ENCODE measurements at places on chromosomes 4 and X.

GRCh38 chrX:17226736-17227135 lies 148.3 kb upstream of the NHS start:
- DNase-seq: no peak

- DNase-seq: no peak
These were observed 1.9 kb downstream of the SMAD1 start for GRCh38 chr4:145483514-145483913.

- DNase-seq: no peak
These were observed 18.5 kb downstream of the CNOT6L start for GRCh38 chr4:77800483-77801259.

GRCh38 chrX:47030339-47030738 lies 47.9 kb upstream of the RGN start:
- DNase-seq: no peak

GRCh38 chr4:82287720-82288119 lies 86.1 kb downstream of the HNRNPD start:
- DNase-seq: no peak

- no peak for DNase-seq
These were observed 64.5 kb downstream of the DKK2 start for GRCh38 chr4:106971636-106972035.

DNA sequence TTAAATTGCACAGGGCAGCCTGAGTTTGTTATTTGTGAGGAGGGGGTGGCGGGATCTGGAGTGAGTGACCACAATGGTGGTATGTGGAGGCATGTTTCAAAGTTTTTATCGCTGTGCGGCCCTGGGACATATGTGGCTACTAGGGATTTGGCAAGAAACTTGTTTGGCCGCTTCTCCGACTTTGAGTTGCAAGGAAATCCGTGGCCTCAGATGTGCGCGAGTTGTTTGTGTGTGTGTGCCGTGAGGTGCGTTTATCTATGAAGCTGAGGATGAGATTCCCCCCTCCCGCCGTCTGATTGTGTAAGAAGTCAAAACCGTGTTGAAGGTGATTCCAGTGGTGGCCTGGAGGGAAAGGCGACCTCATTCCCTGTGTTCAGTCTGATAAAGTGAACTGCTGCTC lies 1.4 kb downstream of the JADE3 start:
- DNase-seq: no peak

DNA sequence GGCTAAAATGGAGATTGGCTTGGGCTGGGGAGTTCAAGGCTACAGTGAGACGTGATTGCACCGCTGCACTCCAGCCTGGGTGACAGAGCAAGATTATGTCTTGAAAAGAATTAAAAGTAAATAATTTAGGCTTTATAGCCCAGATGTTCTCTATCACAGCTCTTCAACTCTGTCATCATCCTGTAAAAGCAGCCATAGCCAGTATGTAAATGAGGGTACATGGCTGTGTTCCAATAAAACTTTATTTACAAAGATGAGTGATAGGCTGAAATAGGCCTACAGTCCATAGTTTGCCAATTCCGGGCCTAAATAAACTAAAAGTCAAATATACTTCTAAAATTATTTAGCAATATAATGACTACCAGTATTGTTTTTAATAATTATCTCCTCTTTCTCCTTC lies 9.2 kb downstream of the RRH start:
- no peak for DNase-seq

DNA sequence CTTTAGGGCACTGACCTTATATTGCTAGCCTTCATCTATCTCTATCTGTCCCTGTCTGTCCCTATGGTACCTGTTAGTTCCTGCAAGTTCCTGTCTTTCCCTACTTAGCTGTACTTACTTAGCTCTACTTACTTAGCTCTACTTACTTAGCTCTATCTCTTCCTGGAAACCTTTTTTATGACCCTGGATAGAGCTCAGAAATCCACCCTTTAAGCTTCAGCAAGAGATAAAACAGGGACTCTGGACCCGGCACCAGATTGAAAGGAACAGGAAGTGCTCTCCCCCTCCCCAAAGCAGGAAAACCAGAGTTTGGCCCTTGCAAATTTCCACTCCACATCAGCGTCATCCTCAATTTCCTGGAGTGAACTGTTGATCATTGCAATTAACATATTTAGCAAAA lies 12.3 kb upstream of the IL9R start:
- no peak for DNase-seq

DNA sequence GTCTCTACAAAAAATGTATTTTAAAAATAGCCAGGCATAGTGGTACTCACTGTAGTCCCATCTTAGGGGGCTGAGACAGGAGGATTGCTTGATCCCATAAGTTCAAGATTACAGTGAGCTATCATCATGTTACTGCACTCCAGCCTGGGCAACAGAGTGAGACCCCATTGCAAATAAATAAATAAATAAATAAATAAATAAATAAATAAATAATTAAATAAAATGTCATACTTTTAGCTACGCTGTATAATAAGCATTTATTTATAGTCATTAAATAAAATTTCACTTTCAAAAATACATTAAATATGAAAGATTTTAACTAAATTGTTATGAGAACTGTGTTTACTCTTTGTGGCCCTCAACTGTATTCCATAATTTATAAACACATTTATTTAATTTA lies 1124.2 kb downstream of the PCDH7 start:
- DNase-seq: no peak

DNA sequence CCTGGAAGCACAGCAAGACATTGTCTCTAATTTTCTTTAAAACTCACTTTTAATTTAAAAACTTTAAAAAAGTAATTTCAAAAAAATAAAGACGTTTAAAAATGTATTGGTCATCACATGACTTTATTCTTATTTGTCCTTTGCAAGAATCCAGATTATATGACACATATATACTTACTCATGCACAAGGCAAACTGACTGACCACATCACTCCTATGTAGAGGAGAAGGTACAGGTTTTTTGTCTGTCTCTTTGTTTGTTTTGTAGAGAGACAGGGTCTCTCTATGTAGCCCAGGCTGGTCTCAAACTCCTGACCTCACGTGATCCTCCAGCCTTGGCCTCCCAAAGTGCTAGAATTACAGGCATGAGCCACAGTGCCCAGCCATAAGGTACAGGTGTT lies 28.6 kb downstream of the MAML3 start:
- no peak for DNase-seq

DNA sequence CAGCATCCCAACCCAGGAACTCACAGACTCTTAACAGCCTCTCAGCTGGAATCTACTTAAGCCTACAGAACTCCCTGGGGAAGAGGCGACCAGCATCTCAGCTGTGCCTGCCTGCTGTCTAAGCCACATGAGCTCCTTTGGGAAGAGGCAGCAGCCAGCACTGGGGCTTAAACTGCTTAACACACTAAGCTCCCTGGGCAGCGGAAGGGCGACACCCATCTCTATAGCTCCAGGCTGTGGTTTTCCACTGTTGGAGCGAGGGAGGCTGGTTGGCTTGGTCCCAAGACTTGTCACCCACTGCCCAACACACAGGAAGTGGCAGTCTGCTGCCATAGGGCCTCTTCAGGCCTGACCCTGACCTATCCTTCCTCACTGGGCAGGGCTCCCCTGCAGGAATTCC lies 1544.1 kb upstream of the ADGRL3 start:
- DNase-seq: no peak

- no peak for DNase-seq
These were observed 186.5 kb upstream of the RPL34 start for GRCh38 chr4:108433832-108434231.

GRCh38 chrX:48747415-48748016 lies 14.0 kb upstream of the GLOD5 start:
- DNase-seq: no peak

DNA sequence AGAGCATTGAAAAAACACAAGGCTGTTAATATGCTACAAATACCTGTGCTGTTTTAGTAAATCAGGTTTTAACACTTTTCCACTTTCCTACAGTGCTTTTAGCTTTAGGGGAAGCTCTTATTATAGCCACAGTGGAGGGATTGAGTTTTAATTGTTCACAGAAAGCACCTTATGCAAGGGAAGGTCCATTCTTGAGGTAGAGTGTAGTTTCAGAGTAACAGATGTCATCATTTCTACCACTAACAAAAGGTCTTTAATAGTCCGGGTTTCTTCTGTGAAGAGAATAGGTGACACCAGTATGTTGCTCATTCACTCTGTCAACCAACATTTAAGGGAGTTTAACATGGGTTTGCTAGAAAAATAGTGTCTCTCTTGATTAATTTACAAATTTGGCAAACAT lies 104.4 kb downstream of the STIM2 start:
- no peak for DNase-seq

DNA sequence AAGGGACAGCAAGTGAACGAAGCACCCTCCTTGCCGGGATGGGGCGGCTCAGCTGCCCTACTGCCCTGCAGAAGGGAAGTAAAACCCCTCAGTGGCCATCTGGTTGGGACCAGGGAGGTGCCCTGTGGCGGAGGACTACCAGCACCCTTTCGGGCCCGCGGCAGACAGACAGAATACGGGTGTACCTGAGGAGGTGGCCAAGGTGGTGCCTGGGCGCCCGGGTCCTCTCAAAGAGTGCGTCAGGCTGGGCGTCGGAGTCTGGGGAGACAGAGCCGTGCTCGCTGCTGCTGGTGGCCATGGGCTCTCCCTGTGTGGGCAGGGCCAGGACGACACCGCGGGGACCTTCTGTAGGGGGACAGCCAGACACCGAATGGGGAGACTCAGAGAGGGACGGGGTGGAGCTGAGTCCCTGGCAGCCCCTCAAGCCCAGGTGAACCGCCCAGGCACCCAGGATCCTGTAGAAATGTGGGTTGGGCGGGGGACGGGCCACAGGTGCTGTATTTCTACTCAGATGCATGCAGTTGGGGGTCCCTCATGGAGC lies 29.7 kb downstream of the PDHA1 start:
- DNase-seq: no peak

All from cortex of kidney (tissue), 1 donor.